ENCODE measurements at places on chromosomes 6 and 20. TPM values are rescaled to one million over a fixed set of nuclear protein-coding genes. Genes with fewer than 3 reads are reported as not detected.

DNA sequence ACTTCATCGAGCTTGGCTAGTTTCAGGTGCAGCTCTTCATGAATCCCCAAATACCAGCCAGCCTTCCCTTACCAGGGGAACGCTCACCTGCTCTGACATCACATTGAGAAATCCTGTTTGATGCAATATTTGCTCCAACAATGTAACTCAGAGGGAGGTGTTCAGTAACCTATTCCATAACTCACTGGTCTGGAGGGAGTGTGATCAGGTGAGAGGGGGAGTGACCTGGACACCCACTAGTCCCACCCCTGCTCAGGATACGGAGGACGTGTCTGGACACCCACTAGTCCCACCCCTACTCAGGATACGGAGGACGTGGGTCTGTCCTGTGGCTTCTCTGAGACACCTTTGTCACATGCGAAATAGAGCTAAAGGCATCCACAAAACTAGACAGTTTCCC is 70.3 kb downstream of the HUS1B start:
- H3K27ac ChIP-seq: no peak overlapping the region
- H3K4me3 ChIP-seq: no peak overlapping the region
- H3K36me3 ChIP-seq: peaks cover 14% of the 10 kb centered on the region
- H3K27me3 ChIP-seq: no peaks in the 10 kb centered on the region

DNA sequence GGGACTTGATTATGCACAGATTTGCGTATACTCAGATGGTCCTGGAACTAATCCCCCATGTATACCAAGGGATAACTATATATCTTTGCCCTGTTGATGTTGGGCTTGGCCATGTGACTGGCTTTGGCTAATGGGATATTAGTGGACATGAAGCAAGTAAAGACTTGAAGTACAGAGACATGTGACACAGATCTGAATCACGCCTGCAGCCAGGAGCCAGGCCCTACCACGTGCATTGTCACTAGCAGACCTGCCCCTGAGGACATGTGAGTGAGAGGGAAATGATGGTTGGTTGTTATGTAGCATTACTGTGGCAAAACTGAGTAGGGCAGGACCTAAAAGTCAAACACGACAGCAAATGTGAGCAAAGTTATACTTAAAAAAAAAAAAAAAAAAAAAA is 155.7 kb downstream of the AKAP7 start:
- H3K27ac ChIP-seq: no peak overlapping the region
- peaks cover 16% of the 10 kb centered on the region for H3K27me3 ChIP-seq
- peaks cover 33% of the 10 kb centered on the region for H3K4me1 ChIP-seq
- no peak overlapping the region for H3K4me3 ChIP-seq
- DNase-seq: no peak
- peaks cover 9% of the 10 kb centered on the region for H3K36me3 ChIP-seq

GRCh38 chr6:148878683-148879082 is 131.9 kb downstream of the UST start:
- H3K4me3 ChIP-seq: no peak overlapping the region
- H3K4me1 ChIP-seq: peaks cover 6% of the 10 kb centered on the region

Gene TGM3
- total RNA-seq: 0.44 TPM

Gene PTGIS
- 19.3 TPM for total RNA-seq

Gene PI16
- not detected for total RNA-seq

Gene FNDC1
- total RNA-seq: 0.07 TPM

Gene PDSS2
- total RNA-seq: 12.5 TPM
